ENCODE measurements at places on chromosomes 3 and 15. TPM values are rescaled to one million over a fixed set of nuclear protein-coding genes. Genes with fewer than 3 reads are reported as not detected.

GRCh38 chr15:90035095-90035839 is 34.1 kb downstream of the ZNF710 start:
- peak; percentile 59 for DNase-seq

DNA sequence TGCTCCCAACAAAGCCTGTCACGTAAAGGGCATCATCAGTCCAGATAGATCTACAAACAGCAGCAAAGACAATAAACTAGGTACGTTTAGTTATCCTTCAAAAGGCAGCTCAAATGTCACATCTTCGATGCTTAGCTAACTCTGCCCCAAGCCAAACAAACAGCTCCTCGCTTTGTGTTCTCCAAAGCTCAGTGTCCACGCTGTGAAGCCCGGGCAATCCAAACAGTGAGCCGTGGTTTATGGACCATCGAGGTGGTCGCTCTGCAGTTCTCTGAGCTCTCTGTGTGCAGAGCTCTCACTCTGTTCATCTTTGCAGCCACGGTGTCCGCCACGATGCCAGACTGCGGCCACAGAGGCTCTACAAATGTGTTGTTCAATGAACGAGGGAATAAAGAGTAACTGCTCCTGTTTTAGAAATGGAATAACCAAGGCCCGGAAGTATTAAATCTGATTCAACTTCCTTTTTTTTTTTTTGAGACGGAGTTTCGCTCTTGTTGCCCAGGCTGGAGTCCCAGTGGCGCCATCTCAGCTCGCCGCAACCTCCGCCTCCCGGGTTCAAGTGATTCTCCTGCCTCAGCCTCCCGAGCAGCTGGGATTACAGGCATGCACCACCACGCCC is 117.2 kb upstream of the FAM174B start:
- no peak for DNase-seq

DNA sequence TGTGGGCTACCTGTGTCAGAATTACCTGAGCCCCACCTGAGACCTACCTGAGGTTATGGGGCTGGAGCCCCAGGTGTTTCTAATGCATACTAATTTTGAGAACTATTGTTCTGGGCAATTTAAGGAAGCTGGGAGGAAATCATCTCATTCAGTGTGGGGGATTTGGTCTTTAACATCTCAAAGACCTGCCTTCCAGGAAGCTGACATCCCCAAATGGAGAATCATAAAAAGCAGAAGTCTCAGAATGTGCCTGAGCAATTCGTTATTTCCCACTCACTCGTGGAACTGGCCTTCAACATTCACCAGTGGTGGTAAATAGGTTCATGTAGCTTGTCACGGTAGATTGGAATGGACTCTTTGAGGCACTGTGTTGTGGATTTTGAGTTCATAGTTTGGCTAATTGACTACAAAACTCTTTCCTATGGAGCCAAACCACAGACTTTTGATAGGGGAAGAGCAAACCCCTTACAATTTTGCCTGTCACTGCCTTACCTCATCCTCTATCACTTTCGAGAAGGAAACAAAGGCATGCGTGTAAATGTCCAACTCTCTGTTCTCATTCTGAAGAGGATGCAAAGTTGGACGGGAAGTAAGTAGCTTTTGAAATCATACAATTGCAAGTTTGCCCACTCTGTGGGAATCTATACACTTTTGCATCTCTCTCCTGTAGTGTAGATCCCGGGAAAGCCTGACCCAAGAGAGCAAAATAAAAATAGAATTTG is 521.0 kb upstream of the MDFIC2 start:
- no peak for DNase-seq

DNA sequence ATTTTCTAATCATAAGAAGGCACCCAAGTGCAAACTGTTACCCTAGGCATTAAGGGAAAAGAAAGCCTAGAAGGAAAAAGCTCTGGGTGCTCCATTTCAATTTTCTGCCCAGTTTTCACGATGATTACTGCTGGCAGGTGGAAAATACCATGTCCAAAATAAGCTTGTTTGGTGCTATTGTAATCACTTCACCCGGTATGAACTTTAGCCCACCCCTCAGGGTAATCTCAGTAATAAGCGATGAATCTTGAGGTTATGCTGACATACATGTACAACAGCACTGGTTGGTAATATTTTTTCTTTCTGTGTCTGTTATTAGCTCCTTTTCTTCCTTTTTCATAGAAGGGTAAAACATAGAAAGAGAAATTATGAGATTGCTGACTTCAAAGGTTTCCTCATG is 88.6 kb upstream of the MEX3B start:
- no peak for DNase-seq

- DNase-seq: peak; percentile 66
These were observed 224.0 kb downstream of the SLCO3A1 start for GRCh38 chr15:92077353-92078085.

DNA sequence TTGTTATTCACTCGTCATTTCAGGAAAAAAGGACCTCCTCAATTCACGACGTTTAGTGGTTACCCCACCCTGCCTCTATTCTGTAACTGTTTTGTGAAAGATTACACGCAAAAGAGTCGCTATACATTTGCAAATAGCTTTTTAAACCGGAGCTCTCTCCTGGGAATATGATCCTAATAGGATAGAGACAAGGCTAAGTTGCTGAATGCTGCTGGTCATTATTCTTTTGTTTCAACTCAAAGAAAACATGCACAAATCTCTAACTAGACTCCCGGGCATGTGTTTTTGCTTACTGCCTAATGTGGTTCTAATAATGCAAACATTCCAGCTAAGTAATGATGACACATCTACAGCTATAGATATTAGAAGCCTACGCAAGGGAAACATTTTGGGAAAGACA is 214.6 kb upstream of the MDFIC2 start:
- DNase-seq: no peak

DNA sequence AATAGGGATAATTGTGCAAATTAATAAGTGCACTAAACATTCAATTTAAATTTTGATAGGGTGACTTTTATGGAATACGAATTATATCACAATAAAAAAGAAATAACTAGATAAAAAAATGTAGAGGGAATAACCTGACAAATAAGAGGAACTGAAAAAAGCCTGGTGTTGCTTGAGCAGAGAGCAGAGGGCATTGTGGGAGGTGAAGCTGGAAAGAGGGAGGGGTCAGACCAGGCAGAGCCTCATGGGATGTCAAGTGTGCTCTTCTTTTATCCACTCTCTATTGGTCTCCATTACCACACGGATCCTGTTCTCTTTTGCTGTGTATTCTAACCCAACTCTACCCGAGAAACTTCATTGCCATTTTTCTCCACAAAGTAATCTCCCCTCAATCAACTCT is 264.0 kb upstream of the CRBN start:
- DNase-seq: no peak

GRCh38 chr15:44194323-44195150 is 534 bp downstream of the FRMD5 start:
- DNase-seq: peak; percentile 83

- no peak for DNase-seq
These were observed 19.1 kb upstream of the FAM3D start for GRCh38 chr3:58685641-58686040.

DNA sequence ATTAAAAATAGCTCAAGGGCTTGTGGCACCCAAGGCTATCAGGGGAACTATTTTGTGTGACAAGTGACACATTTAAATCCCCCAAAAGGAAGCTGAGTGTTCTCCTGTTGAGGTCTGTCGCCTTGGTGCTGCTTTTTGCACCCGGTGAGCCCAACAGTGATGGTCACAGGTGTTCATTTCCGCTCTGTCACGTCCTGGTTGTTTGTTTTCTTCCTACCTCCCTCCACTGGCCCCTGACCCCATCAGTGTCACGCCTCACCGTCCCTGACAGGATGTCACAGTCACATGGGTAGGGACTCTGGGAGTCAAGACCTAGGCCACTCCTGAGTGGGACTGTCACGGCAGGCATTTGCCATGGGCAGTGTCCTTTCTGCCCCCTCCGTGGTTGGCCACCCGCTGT is 11.2 kb downstream of the SLCO3A1 start:
- no peak for DNase-seq

DNA sequence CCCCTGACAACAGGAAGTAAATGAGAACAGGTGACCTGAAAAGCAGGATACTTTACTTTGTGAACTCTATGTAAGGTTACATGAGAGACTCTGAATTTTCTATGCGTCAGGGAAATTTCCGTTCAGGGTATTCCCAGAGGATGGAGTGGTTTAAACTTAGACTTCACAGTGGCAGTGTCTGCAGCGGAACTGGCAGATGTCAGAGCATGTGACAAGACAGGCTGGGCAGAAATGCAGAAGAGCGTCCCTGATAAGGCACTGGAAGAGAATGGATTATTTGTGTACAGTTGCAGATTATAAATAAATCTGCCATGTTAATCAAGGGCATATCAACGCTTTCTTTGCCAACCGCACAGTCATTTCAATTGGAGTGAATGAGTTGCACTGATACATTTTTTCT is 598.4 kb upstream of the ZNF717 start:
- DNase-seq: no peak

GRCh38 chr3:141373232-141373631 is 4.9 kb downstream of the ZBTB38 start:
- DNase-seq: no peak

DNA sequence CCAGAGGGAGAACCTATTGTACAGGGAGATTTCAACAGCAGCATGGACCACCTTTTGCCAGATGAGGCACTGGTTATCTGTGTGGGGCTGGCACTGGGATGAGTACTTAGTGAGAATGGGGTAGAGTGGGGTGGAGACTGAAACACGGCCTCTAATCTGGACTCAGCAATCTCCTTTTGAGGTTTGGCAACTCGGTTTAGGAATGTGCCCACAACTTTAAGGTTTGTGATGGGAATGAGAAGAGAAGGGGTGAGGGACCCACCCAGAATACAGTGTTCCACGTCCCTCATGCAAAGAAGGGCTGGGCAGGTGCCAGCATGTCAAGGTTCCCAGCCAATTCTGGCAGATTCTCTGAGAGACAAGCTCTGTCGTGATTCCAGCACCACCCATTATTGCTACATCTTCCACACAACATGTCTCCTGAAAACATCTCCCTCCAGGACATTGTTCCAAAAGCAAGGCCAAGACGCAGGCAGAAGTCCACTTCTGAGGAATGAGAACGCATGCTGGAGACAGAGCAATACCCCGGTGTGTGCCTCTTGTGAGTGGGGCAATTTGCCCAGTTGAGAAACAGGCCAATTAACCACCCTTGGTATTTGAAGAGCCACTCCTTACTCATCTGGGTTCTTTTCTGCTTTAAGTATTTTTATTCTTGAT is 37.5 kb upstream of the CCR4 start:
- DNase-seq: peak; percentile 39

- no peak for DNase-seq
These were observed 299.7 kb upstream of the LMCD1 start for GRCh38 chr3:8201886-8202285.

GRCh38 chr3:52347716-52348635 is 31.9 kb downstream of the DNAH1 start:
- DNase-seq: no peak

DNA sequence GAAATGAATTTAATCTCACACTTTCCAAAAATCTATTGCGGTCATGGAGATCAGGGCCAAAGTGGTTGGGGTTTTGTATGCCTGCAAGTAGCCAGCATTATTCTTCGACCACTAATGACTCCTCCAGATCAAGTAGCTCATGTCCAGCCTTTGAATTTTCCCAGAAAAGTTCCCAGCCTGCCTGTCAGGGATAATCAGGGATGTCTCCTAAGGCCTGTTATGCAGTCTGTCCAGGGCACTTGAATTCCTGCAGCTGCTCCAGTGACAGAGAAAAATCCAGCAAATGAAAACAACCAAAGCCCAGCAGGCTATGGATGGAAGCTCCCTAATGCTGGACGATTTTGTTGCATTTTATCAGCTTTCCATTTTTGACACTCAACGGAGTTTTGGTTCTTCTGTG is 215.4 kb downstream of the ADAMTSL3 start:
- no peak for DNase-seq

GRCh38 chr15:45128971-45129639 is 574 bp downstream of the DUOXA1 start:
- no peak for DNase-seq

DNA sequence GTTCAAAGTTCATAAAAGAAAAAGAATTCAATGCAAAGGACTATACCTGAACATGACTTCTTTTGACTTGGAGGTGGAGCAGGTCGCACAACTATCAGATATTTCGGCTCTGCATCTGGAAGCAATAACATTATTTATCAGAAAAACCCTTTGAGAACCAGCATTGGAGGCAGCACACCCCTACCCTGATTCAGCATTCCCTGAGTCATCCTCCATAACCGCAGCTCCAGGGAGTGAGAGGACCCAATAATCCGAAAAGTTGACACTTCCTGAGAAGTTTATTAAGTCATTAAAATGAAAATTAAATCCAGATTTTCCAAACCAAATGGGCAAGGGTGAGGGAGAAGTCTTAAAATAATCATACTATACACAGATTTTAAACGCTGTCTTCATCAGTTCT is 90.6 kb downstream of the ABI3BP start:
- DNase-seq: peak; percentile 60

DNA sequence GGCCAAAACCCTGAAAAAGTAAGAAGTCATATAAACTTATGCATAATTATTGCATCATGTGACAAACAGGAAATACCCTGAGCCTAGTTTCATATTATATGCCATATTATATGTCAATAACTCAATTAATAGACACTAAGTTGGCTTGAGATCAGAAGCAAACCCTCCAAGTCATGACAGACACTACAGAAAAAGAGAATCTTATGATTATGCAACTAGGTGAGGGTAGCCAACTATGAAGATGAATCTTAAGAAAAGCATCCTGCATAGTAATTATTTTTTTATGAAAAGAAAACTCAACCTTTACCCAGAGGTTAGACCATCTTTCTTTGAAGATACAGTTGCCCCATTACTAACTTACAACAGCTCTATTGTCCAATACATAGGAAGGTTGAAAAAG is 192.4 kb upstream of the VEPH1 start:
- no peak for DNase-seq

DNA sequence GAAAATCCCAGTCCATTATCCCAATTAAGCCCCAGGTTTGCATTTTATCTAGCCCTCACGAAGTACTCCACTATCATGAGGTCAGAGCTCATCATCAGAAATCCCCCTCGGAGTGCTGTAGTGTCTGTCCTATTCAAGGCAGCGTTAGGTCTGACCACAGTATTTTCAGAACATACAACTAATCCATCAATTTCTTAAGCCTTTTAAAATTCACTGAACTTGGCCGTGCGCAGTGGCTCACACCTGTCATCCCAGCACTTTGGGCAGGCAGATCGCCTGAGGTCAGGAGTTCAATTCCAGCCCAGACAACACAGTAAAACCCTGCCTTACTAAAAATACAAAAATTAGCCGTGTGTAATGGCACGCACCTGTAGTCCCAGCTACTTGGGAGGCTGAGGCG is 11.9 kb downstream of the VGLL4 start:
- no peak for DNase-seq

- DNase-seq: no peak
These were observed 140.6 kb downstream of the EEFSEC start for GRCh38 chr3:128293930-128294329.

The KCNMB2 gene
- 7.9 TPM for total RNA-seq

The SPTBN5 gene
- under 0.01 TPM for total RNA-seq

The ZNF660 gene
- total RNA-seq: 0.64 TPM

The RNU5B-1 gene
- not detected for total RNA-seq

The SPSB4 gene
- total RNA-seq: 0.02 TPM

The CKMT1A gene
- total RNA-seq: not detected

The RYR3 gene
- not detected for total RNA-seq

The NUSAP1 gene
- 212 TPM for total RNA-seq

The STAC gene
- 22.3 TPM for total RNA-seq

The GABRR3 gene
- not detected for total RNA-seq

The NLGN1 gene
- total RNA-seq: 10.6 TPM

The GDPGP1 gene
- 3.5 TPM for total RNA-seq

The MTFMT gene
- 19.9 TPM for total RNA-seq

The MEGF11 gene
- total RNA-seq: not detected

The C3orf70 gene
- total RNA-seq: not detected

The IQCH gene
- total RNA-seq: 4.3 TPM

The HRH1 gene
- total RNA-seq: 13.9 TPM

The ALPK3 gene
- 0.25 TPM for total RNA-seq
